CMK (cell line): ENCODE measurements at places on chromosomes 6 and 20.

GRCh38 chr6:35280903-35281302 is 16.7 kb upstream of the DEF6 start:
- DNase-seq = no peak

DNA sequence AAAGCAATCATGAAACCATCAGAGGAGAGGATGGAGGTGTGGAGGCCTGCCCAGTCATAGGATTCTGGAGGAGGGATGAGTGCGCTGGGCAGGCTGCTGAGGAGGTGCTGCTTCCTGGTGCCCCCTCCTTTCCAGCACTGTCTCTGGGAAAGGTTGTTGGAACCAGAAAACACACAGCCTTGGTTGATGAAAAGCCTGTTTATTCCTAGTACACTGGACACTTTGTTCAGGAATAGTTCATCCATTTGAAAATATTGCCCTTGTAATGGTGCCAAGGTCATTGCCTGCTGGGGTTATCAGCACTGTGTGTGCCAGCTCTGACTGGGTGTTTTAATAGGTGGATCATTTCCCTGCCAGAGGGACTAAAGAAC is 83.7 kb upstream of the ARMC2 start:
- no peak for DNase-seq

DNA sequence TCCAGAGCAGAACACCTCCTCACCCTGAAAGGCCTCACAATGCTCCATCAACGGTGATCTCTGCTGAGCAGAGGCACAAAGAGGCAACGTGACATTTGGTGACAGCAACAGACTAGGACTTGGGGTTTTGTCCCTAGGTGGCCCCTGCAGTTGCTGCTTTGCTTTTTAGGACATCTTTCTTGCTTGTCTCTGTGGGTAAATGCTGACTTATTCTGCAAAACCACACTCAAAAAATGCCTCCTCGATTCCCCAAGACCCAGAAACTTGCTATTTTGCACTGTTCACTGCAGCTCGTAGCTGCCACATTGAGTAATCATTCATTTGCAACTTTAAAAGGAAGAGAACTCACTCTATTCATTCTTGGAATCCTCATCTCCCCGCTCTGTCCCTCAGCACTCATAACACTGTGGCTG is 209.9 kb downstream of the LY86 start:
- DNase-seq = no peak

DNA sequence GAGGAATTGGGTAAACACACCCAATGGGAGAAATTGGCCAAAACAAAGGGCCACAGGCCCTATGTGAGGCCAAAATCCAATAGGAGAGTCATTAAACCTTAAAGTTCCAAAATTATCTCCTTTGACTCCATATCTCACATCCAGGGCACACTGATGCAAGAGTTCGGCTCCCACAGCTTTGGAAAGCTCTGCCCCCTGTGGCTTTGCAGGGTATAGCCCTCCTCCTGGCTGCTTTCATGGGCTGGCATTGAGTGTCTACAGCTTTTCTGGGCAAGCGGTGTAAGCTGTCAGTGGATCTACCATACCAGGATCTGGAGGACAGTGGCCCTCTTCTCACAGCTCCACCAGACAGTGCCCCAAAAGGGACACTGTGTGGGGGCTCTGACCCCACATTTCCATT is 160.5 kb downstream of the ADGRG6 start:
- DNase-seq = no peak

- no peak for DNase-seq
These were observed 14.9 kb downstream of the NT5E start for GRCh38 chr6:85464722-85465150.

GRCh38 chr20:38730167-38730988 is 6.1 kb downstream of the SLC32A1 start:
- DNase-seq = no peak

DNA sequence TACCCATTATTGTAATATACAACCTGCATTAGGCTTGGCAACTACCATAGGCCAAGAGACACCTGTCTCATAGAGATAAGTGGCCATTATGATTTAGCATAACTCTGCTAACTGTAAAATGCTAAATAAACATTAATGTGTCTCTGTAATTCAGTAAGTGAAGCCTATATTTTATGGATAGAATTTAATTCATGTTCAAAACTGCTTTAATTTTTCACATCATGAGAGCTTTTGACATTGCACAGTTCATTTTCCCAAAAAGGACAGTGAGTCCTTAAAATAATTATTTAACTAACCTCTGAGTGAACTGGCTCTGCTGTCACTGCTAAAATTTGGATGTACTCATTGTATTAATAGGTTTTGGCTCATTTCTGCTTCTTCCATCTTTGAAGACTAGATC is 41.4 kb upstream of the TMX4 start:
- no peak for DNase-seq

- DNase-seq = no peak
These were observed 165.6 kb downstream of the KCNQ5 start for GRCh38 chr6:72787391-72788031.

- DNase-seq = no peak
These were observed 312.6 kb downstream of the MEI4 start for GRCh38 chr6:77965449-77965848.

DNA sequence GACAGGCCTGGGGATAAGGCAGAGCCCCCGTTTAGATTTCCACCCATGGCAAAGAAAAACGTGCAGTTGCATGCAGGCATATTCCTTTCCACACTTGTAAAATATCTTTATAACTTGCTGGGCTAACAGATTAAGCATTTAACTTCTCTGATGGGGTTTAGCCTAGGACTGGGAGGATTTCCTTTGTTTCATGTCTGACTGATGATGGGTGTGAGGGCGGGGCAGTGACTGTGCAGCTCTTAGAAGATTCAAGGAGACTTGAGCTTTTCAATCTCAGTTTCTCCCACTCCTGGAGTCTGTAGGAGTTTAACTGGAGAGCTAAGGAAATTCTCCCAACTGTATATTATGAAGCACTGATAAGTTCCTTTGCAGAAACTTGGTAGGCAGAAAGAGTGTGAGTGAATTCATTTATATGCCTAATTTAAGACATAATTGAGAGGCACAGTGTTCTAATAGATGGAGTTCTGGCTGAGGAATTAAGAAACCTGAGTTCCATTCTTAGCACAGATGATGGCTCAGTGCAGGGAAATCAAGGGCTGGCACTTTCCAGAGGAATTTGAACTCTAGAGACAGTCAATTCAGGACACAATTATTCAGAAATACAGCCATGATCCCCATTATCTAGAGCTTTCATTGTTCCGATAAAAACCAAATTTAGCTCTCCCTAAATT is 214.6 kb upstream of the CNR1 start:
- no peak for DNase-seq

- no peak for DNase-seq
These were observed 19.1 kb upstream of the NOP56 start for GRCh38 chr20:2633381-2633780.

GRCh38 chr6:63640062-63640461 is 4.5 kb downstream of the PHF3 start:
- no peak for DNase-seq
